ENCODE measurements at places on chromosomes 12 and 14.

DNA sequence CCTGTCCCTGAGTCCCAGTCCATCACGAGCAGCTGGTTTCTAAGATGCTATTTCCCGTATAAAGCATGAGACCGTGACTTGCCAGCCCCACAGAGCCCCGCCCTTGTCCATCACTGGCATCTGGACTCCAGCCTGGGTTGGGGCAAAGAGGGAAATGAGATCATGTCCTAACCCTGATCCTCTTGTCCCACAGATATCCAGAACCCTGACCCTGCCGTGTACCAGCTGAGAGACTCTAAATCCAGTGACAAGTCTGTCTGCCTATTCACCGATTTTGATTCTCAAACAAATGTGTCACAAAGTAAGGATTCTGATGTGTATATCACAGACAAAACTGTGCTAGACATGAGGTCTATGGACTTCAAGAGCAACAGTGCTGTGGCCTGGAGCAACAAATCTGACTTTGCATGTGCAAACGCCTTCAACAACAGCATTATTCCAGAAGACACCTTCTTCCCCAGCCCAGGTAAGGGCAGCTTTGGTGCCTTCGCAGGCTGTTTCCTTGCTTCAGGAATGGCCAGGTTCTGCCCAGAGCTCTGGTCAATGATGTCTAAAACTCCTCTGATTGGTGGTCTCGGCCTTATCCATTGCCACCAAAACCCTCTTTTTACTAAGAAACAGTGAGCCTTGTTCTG is 41.6 kb downstream of the DAD1 start:
- H3K36me3 ChIP-seq = peaks cover 19% of the 10 kb centered on the region
- H3K27ac ChIP-seq = no peak overlapping the region
- no peaks in the 10 kb centered on the region for H3K27me3 ChIP-seq
- DNase-seq = no peak

- no peak overlapping the region for H3K27ac ChIP-seq
- H3K27me3 ChIP-seq = no peaks in the 10 kb centered on the region
- H3K4me3 ChIP-seq = no peak overlapping the region
- DNase-seq = no peak
- no peaks in the 10 kb centered on the region for H3K36me3 ChIP-seq
- H3K4me1 ChIP-seq = no peaks in the 10 kb centered on the region
Measured at GRCh38 chr14:36243183-36243582, 66.7 kb upstream of the PTCSC3 start.

DNA sequence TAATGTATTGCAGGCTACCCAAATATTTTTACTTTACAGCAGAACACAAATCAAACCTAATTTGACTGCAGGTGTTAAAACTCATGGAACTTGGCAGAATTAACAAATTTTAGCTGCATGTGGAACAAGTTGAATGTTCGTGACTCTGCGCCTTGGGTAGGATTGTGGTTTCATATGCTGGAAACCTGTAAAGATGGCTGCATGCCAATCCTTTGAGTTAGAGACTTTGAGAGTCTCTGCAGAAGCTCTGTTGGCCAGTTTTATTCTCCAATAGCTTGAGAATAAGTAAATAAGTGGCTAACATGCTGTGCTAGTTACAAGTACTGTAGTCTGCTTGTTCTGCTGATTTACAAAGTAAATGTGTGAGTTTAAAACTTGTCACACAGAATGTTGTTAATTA is 77.8 kb downstream of the PDE6H start:
- H3K27me3 ChIP-seq = no peaks in the 10 kb centered on the region
- no peak overlapping the region for H3K27ac ChIP-seq
- no peak for DNase-seq
- no peaks in the 10 kb centered on the region for H3K4me1 ChIP-seq

GRCh38 chr12:57239587-57240065 is 10.1 kb downstream of the SHMT2 start:
- H3K27ac ChIP-seq = no peak overlapping the region
- peaks cover 8% of the 10 kb centered on the region for H3K27me3 ChIP-seq
- DNase-seq = no peak
- no peaks in the 10 kb centered on the region for H3K36me3 ChIP-seq
- H3K4me1 ChIP-seq = peaks cover 50% of the 10 kb centered on the region
- peak overlapping the region; percentile 68 for H3K4me3 ChIP-seq

- H3K27ac ChIP-seq = no peak overlapping the region
- H3K4me3 ChIP-seq = no peak overlapping the region
- no peak for DNase-seq
Measured at GRCh38 chr12:122533856-122534255, 6.8 kb downstream of the KNTC1 start.

GRCh38 chr12:106213662-106214061 is 34.2 kb downstream of the CKAP4 start:
- no peaks in the 10 kb centered on the region for H3K27me3 ChIP-seq
- no peaks in the 10 kb centered on the region for H3K4me1 ChIP-seq
- H3K36me3 ChIP-seq = no peaks in the 10 kb centered on the region

- H3K27ac ChIP-seq = no peak overlapping the region
- no peak overlapping the region for H3K4me3 ChIP-seq
- no peaks in the 10 kb centered on the region for H3K36me3 ChIP-seq
- H3K4me1 ChIP-seq = no peaks in the 10 kb centered on the region
Measured at GRCh38 chr12:44246482-44247105, 410.7 kb downstream of the TMEM117 start.

GRCh38 chr12:93061473-93062419 is 132.7 kb upstream of the EEA1 start:
- no peak for DNase-seq
- H3K27ac ChIP-seq = peak overlapping the region; percentile 61
- no peaks in the 10 kb centered on the region for H3K27me3 ChIP-seq
- H3K4me3 ChIP-seq = no peak overlapping the region
- peaks cover 26% of the 10 kb centered on the region for H3K4me1 ChIP-seq
- no peaks in the 10 kb centered on the region for H3K36me3 ChIP-seq

DNA sequence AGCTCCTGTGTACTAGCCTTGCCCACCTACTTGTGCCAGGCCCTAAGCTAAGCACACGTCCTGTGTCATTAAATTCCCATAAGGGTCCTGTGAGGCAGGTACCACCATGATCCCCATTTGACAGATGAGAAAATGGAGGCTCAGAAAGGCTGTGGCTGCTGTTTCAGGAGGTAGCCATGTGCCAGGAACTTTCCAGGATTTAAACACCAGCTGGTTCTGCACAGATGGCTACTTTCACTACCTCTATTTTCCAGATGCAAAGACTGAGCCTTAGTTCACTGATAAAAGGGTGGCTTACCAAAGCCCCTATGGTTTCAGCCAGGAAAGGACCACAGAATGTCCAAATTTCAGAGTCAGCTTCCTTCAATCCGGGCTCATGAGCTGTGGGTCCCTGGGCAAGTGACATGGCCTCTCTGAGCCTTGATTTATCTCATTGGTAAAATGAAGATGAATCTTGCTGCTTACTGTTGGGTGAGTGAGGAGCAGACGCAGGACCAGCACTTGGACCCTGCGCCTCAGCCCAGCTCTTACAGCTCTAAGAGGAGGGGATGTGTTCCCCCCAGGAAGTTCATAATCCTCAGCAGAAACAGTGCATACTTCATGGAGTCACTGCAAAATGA is 23.5 kb downstream of the CMKLR1 start:
- H3K27me3 ChIP-seq = no peaks in the 10 kb centered on the region
- H3K4me3 ChIP-seq = peak overlapping the region; percentile 4
- DNase-seq = no peak
- H3K27ac ChIP-seq = peak overlapping the region; percentile 67
- H3K36me3 ChIP-seq = no peaks in the 10 kb centered on the region

DNA sequence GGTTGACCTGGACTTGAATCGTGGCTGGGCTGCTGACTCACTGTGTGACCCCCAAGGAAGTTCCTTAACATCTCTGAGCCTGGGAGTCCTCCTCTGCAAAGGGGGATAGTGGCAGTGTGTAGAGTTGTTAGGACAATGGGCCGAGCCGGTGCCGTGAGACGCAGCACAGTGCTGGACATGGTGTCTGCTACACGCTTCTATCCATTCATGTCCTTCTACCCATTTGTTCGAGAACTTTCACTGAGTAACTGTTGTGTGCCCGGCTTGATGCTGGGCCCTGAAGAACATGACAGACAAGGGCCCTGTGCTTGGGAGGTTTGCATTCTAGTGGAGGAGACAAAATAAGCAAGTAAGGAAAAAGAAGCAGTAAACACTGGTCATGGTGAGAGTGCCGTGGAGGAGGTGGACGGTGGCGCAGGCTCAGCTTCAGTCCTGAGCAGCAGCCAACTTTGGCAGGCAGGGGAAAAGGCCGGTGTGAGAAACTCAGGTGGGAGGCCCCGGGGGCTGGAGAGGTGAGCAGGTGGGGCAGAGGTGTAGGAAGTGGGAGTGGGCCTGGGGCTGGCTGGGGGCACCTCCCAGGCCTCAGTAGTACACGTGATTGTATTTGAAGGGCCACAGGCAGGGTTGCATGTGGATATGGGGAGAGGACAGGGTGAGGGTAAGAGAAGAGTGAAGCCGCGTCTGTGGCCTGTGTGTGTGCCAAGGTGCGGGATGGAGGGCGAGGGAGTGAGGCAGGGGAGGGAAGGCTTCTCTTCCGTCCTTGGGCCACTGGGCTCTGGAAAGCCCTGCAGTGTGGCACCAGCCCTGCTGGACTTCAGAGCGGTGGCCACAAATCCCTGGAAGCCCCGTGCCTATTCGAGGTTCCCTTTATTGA is 13.8 kb downstream of the VASH1 start:
- no peak overlapping the region for H3K4me3 ChIP-seq
- no peaks in the 10 kb centered on the region for H3K4me1 ChIP-seq
- DNase-seq = no peak
- H3K27me3 ChIP-seq = no peaks in the 10 kb centered on the region

DNA sequence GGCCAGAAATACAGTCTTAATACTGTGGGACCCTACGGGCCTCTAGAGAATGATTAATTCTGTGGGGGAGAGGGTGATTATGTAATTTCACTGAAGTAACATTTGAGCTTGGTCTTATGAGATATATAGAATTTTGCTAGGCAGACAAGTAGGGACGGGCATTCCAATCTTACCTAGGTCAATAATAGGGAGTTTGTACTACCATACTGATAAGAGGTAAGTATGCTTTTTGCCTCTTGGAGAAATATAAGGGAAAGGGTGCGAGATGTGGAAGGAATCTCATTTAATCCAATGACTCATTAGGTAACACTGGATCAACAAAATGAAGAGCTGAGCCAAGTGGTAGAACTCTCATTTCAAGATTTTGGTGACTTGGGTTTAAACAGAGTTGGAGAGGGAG is 5.2 kb downstream of the RAB5B start:
- H3K36me3 ChIP-seq = no peaks in the 10 kb centered on the region
- H3K4me3 ChIP-seq = no peak overlapping the region
- H3K27ac ChIP-seq = no peak overlapping the region
- no peaks in the 10 kb centered on the region for H3K27me3 ChIP-seq
- no peak for DNase-seq
- H3K4me1 ChIP-seq = peaks cover 16% of the 10 kb centered on the region
